CD4-positive, alpha-beta T cell treated with Interleukin-21 for 1 hour (primary cell): ENCODE measurements at places on chromosomes 11 and 22.
A peak's percentile ranks its signal among the peaks of the same experiment; 100 is the strongest.

DNA sequence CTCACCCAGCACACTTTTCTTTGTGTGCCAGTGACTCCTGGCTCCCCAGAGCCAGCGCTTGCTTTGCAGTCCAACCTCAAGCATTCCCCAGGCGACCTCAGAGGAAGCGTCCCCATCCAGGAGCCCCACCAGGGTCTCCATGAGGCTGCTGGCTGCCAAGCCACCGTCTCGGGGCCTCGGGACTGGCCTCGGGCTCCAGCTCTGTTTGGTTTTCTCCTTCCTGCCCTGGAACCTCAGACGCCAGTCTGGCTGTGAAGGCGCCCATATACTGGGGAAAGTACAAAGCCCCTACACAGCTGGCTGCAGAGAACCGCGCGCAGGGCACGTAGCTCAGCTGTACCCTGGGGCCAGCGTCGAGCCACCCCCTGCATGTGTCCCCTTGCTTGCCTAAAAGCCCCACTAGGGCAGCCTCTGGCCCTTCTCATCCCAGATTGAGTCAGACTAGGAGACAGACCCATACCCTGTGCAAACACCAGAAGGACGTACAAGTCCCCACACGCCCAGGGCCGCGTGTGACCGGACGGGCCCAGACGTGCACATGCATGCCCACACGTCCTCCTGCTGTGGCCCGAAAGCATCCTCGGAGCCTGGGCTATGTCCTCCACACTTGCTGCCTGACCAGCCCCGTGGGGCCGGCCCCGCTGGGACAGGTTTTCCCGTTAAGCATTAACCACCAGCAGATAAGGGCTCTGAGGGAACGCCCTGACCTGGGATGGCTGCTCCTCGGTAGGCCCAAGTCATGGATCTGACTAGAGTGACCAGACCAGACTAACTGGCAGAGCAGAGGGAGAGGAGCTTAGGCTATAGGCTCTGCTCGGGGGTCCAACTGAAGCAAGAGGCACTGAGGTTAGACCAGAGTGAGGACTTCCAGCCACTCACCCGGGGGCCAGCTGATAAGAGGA, 4.2 kb upstream of the SYT8 start:
- no peak for DNase-seq

DNA sequence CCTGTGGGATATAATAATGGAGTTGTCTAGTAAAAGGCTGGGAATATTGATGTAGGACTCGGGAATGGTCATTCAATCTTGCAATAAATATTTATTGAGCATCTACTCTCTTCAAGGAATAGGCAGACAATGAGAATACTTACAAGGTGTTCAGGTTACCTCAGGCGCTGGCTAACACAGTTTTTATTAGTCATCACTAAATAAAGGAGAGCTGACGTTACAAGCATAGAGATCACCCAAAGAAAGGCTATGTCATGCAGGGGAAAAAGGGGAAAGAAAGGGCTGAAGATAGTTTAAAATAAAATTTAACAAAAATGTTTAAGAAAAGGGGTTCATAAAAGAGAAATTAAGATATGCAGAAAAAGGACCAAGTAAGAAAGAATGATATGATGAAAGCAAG, 15.8 kb upstream of the CTSC start:
- DNase-seq: no peak

DNA sequence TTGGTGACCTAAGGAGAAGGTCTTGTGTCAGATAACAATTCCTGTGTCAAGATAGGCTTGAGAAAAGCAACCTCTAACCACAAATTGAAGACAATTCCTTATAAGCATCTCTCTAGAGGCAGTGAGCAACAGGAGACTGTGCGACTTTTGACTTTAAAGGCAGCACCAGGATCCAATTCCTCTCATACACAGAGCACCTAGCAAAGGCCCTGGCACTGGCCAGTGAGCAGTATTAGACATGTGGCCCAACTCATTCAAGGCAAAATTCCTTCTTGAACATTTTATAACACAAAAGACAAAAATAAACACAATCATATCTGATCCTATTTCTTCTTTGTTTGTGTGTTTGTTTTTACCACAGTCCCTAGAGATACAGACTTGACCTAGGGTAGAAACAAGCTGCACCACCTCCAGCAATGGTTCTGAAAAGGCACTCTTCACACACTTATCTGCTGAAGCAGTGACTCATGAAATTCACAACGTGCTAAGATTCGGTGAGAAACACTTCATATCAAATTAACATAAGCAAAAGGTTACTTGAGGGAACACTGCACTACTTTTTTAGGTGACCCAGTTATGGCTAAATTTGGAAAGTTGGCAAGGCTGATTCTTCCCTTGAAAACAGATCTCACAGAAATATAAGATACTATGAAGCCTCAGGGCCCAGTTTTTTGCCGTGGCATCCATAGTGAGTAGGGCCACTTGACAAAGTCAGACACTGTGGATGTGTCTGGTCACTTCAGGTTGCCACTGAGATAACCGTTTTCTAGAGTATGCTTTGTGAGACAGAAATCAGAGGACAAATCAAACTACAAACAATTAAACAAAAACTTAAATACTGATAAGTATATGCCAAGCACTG, 1018.9 kb downstream of the DLG2 start:
- no peak for DNase-seq

DNA sequence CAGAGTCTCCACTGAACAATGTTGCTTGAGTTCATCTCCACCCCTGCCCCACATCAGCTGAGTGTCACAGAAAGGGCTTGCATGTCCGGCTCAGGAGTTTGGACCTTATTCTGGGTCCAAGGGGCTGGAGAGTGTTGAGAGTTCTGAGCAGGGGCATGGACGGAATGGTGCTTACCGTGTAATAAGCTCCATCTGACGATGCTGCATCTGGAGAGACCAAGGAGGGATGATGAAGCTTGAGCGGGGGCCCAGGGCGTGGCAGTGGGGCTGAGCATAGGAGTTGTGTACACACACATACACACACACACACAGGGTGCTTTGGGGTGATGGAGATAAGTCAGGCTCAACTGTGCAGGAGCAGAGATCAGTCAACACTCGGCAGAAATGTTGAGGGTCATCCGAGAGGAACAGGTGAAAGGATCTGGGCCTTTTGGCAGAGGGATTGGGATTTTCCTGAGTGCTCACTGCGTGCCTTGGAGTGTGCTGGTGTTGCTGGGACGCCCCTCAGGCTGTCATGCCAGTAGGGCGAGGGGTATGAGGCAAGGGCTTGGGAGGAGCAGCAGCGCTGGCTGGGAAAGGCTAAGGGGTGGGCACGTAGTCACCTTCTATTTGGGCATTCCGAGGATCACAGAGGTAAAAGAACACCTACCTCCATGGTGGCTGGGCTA, 2.3 kb downstream of the USP35 start:
- no peak for DNase-seq

DNA sequence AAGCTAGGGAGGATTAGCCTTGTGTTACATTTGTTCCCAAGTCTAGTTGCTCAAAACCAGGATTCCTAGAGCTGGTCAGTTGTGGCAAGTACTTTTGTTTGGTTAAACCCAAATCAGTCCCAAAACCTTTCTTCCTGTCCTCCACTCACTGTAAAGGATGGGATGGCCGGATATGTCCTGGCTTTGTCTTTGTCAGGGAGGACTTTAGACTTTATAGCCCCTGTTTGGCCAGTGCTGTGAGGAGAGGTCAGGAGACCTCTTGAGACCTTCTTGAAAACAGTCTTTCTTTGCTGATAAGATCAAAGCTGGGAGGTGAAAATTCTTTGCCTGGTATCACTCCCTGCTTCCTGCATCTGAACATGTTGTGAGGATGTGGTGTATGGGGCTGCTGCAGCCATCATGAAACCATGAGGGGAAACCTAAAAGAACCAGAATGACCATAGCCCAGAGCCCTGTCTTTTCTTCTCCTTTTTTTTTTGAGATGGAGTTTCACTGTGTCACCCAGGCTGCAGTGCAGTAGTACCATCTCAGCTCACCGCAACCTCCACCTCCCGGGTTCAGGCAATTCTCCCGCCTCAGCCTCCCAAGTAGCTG, 43.6 kb upstream of the FTH1 start:
- DNase-seq: no peak

DNA sequence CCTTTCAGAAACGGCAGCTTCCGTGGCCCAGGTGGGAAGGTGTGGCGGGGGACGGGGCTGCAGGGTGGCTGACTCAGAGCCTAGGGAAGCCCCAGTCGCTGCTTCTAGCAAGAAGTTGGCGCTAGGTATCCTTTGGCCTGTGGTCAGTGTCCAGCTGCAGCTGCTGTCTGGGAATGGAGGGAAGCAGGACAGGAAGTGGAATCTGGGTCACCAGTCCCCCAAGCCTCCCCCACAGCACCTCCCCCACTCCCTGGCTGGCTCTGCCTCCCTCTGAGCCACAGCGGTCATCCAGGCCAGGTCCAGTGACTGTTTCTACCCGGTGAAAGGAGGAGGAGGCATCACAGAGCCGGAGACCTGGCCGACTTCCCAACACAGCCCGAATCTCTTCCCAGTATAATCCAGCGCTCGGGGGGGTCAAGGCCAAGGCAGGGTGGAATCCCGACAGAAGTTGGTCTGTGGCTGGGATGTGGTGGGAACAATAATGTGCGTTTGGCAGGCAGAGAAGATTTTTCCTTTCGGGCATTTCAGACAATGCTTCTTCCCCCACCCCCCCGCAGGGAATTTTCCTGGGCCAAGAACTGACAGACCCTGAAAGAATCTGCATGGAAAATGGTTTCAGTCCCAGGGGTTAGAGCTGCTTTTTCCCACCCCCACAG, 45.1 kb downstream of the C11orf96 start:
- no peak for DNase-seq

GRCh38 chr11:115990004-115990447, 485.8 kb upstream of the CADM1 start:
- no peak for DNase-seq

- no peak for DNase-seq
These were observed 4.6 kb upstream of the PAMR1 start for GRCh38 chr11:35529971-35530495.

GRCh38 chr22:36238373-36239149, 766 bp downstream of the APOL2 start:
- DNase-seq: no peak

DNA sequence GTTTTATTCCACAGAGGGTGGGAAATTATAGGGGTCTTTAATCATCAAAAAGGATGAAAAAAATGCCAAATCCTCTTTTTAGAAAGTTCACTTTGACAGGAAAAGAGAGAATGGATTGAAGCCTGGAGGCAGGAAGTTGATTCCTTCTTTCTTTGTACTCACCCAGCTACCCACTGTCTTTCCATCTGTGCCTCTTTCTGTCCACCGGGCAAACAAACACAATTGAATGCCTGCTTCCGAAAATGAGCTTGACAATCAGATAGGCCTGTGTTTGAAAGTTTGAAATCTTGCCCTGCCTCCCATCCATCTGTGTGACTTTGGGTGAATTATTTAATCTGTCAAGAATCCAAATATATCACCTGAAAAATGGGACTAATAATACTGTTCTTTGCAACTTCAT, 81.1 kb downstream of the SCN3B start:
- no peak for DNase-seq

- peak; percentile 97 for DNase-seq
These were observed at the start of gene DNAL4 for GRCh38 chr22:38793721-38794466. DNAL4 (minus strand) TSS chr22:38794143; CDS start chr22:38782731, 11,412 bp downstream.

GRCh38 chr11:112581747-112582146, 321.1 kb upstream of the PLET1 start:
- no peak for DNase-seq

GRCh38 chr11:1035577-1036283, 788 bp downstream of the MUC6 start:
- no peak for DNase-seq

DNA sequence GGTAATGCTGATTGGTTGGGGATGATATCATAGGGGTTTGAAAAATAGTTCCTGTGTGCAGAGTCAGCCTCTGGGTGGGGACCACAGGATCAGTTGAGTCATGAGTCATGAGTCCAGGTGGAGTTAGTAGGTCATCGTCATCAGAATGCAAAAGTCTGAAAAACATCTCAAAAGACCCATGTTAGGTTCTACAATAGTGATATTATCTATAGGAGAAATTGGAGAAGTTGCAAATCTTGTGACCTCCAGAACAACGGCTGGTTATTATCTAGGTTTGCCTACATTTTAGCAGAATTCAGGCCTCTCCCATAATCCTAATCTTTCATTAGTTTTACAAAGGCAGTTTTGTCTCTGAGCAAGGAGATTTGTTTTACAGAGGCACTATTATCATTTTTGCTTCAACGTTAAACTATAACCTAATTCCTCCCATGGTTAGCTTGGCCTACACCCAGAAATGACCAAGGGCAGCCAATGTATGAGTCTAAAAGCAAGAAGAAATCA, 38.9 kb downstream of the MS4A2 start:
- DNase-seq: no peak

DNA sequence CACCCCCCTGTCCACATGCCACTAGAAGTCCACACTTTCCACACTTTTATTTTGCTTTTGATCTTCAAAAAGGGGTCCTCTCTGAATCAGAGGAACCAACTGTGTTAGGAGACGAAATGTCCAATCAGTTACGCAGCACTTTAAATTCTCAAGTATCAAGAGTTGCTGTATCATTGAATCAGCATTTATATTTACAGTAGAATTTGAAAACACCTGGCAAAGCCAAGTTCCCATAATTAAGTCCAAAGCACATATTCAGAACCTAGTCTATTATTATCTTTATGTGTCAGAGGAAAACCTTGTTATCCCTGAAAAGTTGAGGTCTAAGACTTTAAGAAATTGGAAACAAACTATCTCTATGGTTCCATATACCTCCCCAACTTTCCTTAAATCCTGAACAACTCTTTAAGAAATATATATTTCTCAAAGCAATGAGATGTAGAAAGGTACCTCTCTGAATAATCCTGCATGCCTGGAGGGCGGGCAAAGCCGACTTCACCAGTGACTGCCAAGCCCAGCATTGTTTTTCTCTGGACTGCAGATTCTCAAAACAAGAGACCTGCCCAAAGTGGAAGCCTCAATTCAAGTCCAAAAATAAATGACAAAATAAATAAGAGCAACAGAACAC, 75.9 kb upstream of the ARFGAP3 start:
- DNase-seq: no peak

DNA sequence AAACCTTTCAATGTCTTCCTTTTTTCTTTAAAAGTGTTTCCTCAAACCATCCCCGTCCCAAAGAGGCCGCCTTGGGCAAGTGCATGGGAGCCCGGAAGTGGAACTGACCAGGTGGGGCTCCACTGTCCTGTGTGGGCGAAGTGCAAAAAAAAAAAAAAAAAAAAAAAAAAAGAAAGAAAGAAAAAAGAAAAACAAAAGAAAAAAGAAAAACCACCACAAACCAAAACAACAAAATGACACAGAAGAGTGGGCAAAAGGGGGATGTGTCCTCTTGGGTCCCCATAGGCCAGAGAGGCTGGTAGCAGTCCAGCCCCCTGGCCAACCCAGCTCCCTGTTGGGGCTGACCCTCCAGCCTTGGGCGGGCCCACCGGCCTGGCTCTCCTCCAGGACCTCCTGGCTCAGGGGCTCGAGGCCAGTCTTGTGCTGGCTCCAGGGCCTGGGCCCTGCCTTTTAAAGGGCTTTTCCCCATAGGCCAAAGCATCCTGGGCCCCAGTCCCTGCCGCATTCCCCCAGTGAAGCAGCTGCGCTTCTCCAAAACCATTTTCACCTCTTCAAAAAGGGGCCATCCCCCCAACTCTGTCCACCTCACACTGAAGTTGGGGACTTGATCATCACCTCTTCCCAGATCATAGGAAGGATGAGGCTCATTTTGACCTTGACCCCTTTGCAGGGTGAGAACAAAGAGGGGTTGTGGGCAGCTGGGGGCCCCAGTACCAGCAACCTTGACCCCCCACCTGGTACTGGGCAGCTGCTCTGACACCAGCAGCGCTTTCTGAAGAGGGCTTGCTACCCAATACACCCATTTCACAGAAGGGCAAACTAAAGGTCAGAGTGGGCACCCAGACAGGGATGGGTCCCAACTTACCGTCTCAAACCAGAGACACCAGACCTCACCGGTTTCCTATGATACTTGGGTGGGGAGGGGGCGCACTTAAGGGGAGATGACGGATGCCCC, 9.4 kb downstream of the CBX6 start:
- DNase-seq: no peak

GRCh38 chr11:65862941-65863888, 3.0 kb downstream of the MUS81 start:
- no peak for DNase-seq
